Lung microvascular endothelial cell (primary cell): ENCODE measurements at places on chromosomes 5 and 9.
A peak's percentile ranks its signal among the peaks of the same experiment; 100 is the strongest.

DNA sequence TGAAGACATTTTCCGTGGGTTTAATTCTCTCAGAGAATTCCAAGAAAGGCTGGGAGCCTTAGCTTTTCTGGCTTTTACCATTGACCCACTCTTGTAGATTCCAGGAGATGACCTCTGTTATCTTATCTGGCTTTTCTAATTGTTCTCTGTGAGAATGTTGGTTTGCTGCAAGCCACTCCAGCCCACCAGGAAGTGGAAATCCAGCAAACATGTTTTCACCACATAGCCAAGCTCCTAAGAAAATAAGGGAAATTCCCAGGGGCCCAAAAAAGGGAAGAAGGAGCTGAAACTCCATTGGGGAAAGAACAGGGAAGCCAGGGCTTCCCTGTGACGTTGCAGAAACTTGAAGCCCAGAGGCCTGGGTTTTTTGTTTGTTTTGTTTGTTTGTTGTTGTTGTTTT is 19.7 kb downstream of the GPR107 start:
- peak; percentile 73 for DNase-seq

- no peak for DNase-seq
Measured at GRCh38 chr9:14522627-14523379, 170.4 kb downstream of the ZDHHC21 start.

DNA sequence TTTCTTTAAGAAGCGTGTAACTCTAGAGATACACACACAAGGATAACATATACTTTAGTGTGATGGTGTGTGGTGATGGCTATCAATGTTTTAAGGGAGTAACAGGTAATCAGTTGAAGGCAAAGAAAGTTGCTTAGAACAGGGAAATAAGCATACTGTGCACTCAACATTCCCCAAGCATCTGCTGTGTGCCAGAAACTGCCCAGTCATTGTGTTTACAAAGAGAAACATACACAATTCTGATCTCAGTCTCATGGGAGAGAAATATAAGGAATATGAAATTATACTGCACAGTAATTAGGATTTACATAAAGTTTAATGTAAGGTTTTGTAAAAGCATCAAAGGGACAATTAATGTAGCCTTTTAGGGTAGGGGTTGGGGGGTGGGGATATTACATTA is 224.1 kb upstream of the TYRP1 start:
- DNase-seq, result no peak

- DNase-seq, result no peak
Measured at GRCh38 chr9:113542741-113543140, 79.2 kb downstream of the RGS3 start.

- DNase-seq, result no peak
Measured at GRCh38 chr5:13809921-13810320, 134.6 kb downstream of the DNAH5 start.

DNA sequence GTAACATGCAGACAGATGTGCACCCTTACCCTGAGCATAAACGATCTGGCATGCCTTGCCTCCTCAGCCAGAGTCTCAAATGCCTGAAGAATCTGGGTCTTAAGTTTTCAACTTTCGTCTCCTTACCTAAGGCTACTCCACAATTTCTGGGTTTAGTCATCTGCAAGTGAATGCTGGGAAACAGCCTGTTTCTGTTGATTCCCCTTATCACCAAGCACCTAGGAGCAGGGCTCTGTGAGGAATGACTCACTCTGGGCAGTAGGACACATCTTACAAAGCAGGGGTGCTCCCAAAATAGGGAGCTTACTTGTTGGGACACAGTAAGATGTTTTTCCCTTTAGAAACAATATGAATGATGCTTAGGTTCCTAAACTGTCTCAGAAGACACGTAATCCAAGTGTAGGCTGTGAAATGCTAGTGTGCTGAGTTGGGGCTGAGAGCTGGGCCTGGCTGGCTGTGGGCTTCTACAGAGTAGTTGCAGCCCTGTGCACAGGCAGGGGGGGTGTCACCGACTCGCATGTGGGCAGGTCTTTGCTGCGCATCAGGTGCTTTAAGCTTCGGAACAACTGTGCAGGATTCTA is 58.0 kb downstream of the DAP start:
- peak; percentile 48 for DNase-seq

- no peak for DNase-seq
Measured at GRCh38 chr9:130493476-130493875, 48.7 kb downstream of the ASS1 start.

DNA sequence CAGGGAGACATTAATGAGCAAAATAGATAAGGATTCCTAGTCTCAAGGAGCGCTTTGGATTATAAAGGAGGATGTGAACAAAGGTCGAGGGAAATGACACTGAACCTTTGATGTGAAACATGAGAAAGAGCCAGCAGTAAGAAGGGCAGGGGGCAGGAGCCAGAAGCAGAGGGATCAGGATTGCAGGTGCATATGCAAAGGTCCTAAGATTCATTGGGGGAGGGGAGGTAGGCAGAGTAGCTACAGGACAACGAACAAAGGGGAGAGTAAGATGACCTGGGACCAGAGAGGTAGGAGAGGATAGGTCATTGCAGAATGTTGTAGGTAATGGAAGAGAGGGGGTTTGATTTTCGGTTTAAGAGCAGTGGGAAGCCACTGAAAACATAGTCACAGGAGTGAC is 129.2 kb upstream of the TRPM3 start:
- no peak for DNase-seq

DNA sequence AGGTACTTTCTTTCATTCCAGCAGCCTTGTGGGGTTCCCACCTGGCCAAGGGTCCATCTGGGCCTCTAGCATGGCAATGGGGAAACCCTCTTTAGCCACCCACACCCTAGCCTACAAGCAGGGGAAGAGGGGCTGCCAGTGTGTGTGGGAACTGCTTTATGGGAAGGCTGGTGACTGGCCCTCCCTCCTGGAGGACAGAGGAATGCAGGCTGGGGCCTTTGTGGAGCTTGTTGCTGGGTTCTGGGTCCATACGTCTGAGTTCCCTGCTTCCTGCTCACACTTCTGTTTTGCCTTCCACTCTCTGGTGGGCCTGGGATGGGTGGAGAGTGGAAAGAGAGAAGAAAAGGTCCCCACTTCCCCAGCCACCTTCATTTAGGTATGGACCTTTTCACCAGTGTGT is 14.9 kb upstream of the PITX1 start:
- no peak for DNase-seq

- peak; percentile 72 for DNase-seq
Measured at GRCh38 chr5:50595199-50595598, 71.2 kb upstream of the PARP8 start.

GRCh38 chr5:33877449-33877848 is 14.3 kb downstream of the ADAMTS12 start:
- DNase-seq, result no peak

GRCh38 chr5:148467958-148468357 is 84.2 kb downstream of the FBXO38 start:
- DNase-seq, result no peak

DNA sequence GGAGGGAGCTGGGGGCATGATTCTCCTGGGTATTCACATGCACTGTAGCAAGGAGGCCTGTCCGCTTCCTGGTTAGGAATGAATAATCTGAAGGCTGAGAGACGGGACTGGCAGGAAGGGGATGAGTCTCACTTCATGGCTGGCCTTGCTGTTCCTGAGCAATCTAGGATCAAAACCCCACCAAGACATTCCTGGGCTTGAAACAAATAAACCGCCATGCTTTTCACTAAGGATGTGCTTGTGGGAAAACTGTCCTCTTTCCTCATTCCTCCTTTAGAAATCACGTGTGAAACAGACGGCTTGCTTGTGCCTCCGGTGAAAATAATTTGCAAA is 132.8 kb downstream of the MACROH2A1 start:
- DNase-seq, result no peak

GRCh38 chr5:142807372-142807911 is 37.3 kb downstream of the ARHGAP26 start:
- peak; percentile 61 for DNase-seq
